ENCODE measurements at places on chromosomes 1 and 21. TPM values are rescaled to one million over a fixed set of nuclear protein-coding genes. Genes with fewer than 3 reads are reported as not detected.

The GNAI3 gene
- 9.8 TPM for total RNA-seq

DNA sequence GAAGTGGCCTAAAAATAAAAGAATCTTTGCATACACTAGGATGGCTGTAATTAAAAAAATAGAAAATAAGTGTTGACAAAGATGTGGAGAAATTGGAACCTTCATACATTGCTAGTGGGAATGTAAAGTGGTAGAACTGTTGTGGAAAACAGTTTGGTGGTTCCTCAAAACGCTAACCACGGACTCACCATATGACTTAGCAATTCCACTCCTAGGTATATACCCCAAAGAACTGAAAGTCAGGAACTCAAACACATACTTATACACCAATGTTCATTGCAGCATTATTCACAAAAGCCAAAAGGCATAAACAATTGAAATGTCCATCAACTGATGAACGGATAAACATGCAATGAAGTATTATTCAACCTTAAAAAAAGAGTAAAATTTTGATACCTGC, 10.8 kb upstream of the HMGCL start:
- DNase-seq, result no peak

- DNase-seq, result no peak
These were observed 119.9 kb upstream of the DNAH14 start for GRCh38 chr1:224809613-224810012.

DNA sequence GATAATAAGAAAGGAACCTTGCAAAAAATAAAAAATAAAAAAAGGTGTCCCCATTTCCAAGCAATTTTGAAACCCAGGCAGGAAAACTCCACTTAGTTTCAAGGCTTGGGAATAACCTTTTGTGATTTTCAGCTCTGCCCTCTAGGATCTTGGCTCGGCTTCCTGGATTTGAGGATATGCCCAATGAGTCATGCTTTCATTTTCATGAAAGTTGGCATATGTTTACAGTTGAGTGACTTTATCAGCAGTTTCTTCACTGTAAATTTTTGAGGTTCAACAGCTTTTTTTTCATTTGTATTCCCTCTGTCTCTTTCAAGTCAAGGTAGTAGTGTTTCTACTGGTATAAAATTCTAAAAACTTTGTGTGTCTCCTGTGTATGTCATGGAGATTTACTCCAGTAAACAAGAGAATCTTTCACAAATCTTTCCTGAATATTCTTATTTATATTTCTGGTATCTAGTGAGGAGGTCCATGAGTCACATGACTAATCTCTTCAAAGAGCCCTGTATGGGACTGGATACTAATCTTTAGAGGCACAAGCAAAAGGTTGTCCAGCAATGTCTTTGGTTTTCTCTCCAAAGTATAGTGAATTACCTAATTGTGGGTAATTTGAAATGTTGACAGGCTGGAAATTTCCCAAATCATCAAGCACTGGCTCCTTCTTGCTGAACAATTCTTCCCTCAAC, 335.3 kb downstream of the BRINP2 start:
- DNase-seq, result no peak

GRCh38 chr1:156433602-156434001, 64.6 kb downstream of the RHBG start:
- DNase-seq, result peak; percentile 53

- DNase-seq, result no peak
These were observed 286.1 kb upstream of the ESRRG start for GRCh38 chr1:217009376-217009775.

The LYPD8 gene
- total RNA-seq, result not detected

The WDR4 gene
- total RNA-seq, result 53.0 TPM

DNA sequence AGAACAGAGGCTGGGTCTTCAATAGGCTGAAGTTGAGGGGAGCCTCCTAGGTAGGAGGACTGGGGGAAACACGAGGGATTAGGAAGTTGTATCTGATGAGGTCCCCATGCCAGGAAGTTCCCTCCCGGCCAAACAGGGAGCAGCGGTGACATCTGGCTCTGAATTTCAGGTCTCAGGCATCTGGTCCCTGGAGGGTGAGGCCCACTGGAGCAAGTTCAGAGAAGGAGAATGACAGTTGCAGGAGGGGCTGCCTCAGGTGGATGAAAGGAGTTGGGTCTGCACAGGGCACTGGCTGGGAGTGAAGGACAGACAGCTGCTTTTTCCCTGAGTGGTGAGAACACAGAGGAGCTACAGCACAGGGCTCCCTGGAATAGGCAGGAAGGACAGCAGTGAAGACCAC, 9.1 kb downstream of the TMEM9 start:
- no peak for DNase-seq

The FAM167B gene
- total RNA-seq, result 2.1 TPM

GRCh38 chr21:29870814-29871213, 69.0 kb downstream of the GRIK1 start:
- DNase-seq, result peak; percentile 70

DNA sequence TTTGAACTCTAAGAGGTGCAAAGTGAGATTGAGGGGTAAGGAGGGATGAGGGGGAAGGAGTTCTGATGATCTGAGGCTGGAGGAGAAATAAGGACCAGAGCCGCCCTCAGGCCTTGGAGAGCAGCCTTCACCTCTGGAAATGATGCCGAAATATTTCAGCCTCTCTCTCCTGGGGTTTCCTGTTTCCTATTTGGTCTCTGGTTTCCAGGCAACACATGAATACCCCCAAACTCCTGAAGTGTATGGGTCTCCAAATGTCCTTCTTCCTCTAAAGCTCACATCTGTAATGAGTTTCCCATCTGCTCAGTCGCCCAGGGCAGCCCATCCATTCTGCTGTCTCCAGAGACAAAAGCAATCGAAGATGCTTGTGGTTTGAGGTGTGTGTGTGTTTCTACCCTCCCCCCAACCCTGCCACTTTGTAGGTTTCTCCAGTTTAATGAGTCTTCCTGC, 52.0 kb upstream of the FAM20B start:
- no peak for DNase-seq

GRCh38 chr1:182144646-182145030, 83.1 kb upstream of the ZNF648 start:
- no peak for DNase-seq

The MRPS14 gene
- total RNA-seq, result 32.8 TPM

The SLAMF9 gene
- total RNA-seq, result not detected

The EDARADD gene
- 3.8 TPM for total RNA-seq

DNA sequence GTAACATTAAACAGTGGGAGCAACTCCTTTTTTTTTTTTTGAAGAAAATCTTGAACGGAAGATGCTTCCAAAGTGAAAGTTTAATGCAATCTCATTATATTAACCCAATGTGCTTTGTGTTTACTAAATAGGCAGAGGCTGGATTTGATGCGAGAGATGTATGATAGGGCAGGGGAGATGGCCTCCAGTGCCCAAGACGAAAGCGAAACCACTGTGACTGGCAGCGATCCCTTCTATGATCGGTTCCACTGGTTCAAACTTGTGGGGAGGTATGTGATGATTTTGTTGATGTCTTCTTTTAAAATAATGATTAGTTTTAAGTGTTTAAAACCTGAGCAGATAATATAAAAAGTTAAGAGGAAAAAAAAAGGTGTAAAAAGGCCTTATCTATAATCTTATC, 74.2 kb upstream of the PGD start:
- no peak for DNase-seq

The TMEM183A gene
- 93.4 TPM for total RNA-seq

The TFF3 gene
- total RNA-seq, result 1.5 TPM

DNA sequence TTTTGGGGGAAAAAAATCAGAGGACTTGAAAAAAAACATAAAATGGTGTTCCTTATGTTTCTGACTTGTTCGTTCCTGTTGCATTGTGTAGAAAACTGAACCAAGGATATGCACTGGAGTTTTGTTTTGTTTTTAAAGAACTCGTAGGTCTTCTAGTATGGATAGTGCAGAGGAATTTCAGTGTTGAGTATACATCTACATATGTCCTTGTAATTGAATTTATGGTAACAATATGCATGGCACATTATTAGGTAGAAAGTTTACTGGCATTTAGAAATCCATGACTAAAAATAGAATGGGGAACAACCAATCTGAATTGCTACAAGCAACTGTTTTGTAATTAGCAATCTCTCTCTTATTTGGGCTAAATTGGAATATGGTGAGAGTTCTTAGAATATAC, 188.3 kb upstream of the ZRANB2 start:
- DNase-seq, result no peak

DNA sequence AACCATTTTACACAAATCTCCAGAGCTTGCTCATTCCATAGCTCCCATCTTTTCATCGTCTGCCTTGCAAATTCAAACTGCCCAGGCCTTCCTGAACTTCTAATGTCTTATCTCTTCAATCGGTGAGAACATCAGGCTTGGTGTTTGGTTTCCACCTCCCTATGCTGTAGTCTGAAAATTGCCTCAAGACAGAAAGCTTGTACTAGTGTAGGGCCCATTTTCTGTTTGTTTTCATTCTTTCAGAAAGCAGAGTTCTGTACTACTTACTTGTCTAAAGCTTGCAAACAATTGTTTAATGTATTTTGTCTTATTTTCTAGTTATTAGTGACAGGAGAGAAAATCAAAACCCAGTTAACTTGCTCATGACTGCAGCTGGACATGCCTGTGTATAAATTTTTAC, 16.8 kb downstream of the HOOK1 start:
- no peak for DNase-seq

GRCh38 chr1:187999973-188000372, 1171.2 kb downstream of the PLA2G4A start:
- no peak for DNase-seq

GRCh38 chr21:41932576-41933312, 21.1 kb downstream of the C2CD2 start:
- DNase-seq, result no peak

GRCh38 chr1:235979716-235980333, 85.1 kb downstream of the NID1 start:
- no peak for DNase-seq

The SKI gene
- total RNA-seq, result 89.5 TPM

GRCh38 chr1:5610432-5610831, 381.8 kb downstream of the NPHP4 start:
- DNase-seq, result no peak

DNA sequence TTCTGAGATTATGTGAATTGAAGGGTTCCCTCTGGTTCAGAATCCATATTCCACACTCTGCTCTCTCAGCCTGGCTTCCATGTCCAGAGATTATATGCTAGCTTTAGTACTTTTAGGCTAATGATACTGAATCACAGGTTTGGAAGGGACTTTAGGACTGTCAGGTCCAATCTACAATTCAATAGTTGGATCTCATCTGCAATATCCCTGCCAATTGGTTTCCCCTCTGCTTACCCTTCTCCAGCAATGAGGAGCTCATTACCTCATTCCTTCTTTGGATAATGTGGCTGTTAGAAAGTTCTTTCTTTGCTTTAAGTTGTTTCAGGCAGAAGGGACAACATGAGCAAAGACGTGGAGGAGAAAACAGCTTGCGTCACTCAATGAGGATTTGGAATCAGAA, 245.3 kb downstream of the PLPP3 start:
- no peak for DNase-seq

The PRDM15 gene
- 9.9 TPM for total RNA-seq

The CRYZL1 gene
- 15.4 TPM for total RNA-seq

- no peak for DNase-seq
These were observed 8.3 kb upstream of the ETS2 start for GRCh38 chr21:38797470-38797869.

- no peak for DNase-seq
These were observed 185.1 kb upstream of the GREM2 start for GRCh38 chr1:240797050-240797449.

GRCh38 chr1:207808322-207808705, 56.5 kb downstream of the CD46 start:
- DNase-seq, result no peak

The PTPN22 gene
- total RNA-seq, result not detected

- no peak for DNase-seq
These were observed 25.7 kb upstream of the ATP2B4 start for GRCh38 chr1:203600782-203601513.

The SIK1 gene
- 5.7 TPM for total RNA-seq

DNA sequence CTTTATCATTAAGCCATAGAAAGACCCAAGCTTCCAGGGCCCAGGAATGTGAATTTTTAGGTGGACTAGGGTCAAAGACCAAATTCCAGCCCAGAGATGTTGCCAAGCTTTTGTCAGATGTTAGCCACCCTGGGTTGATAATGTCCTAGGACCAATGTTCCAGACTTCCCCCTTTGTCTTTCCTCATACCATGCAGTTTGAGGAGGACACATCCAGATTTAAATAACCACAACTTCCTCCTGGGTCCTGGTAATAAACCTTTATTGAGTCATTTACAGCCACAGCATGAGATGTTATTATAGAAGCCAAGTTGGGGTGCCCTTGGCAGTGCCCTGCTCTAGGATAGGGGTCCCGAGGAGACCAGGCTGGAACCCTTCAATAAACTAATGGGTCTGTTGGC, 5.9 kb downstream of the TNR start:
- no peak for DNase-seq

DNA sequence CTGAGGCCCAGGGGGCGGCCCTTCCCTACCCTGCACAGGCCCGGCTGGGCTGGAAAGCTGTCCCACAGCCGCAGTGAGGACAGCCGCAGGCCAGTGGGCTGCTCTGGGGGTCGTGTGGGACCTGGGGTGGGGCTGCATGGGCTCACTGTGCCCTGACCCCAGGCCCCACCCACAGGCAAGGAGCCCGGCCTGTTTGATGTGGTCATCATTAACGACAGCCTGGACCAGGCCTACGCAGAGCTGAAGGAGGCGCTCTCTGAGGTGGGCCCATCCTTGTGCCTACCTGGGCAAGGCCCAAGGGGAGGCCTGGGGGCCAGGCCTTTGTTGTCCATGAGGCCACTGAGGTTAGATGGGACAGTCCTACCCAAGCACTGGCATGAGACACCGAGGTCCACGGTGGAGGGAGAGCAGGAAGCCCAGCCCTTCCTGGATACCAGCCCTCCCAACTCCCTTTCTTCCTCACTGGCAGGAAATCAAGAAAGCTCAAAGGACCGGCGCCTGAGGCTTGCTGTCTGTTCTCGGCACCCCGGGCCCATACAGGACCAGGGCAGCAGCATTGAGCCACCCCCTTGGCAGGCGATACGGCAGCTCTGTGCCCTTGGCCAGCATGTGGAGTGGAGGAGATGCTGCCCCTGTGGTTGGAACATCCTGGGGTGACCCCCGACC, 1.4 kb upstream of the GJC2 start:
- peak; percentile 27 for DNase-seq

DNA sequence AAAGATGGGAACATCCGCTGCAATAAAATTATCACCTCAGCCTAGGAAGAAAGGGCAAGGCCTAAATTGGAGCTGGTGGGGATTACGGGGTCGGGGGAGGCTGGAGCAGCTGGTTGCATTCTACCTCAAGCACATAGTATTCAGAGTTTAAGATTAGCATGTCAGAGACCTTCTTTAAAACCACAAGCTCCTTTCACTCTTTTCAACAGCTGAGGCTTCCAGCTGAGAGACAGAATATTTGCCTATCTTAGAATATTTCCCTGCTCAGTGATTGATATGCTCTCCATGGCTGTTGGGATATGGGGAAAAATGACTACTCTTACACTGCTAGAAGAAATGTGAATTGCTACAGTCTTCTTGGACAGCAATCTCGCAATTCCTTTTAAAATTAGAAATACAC, 248.6 kb downstream of the TBX15 start:
- DNase-seq, result peak; percentile 55

GRCh38 chr1:103266036-103266435, 157.7 kb upstream of the COL11A1 start:
- DNase-seq, result no peak

The APOBEC4 gene
- total RNA-seq, result not detected

- DNase-seq, result no peak
These were observed 45.5 kb downstream of the UROD start for GRCh38 chr1:45057542-45057941.
